ENCODE measurements at places on chromosomes 12 and 14. TPM values are rescaled to one million over a fixed set of nuclear protein-coding genes. Genes with fewer than 3 reads are reported as not detected.

DNA sequence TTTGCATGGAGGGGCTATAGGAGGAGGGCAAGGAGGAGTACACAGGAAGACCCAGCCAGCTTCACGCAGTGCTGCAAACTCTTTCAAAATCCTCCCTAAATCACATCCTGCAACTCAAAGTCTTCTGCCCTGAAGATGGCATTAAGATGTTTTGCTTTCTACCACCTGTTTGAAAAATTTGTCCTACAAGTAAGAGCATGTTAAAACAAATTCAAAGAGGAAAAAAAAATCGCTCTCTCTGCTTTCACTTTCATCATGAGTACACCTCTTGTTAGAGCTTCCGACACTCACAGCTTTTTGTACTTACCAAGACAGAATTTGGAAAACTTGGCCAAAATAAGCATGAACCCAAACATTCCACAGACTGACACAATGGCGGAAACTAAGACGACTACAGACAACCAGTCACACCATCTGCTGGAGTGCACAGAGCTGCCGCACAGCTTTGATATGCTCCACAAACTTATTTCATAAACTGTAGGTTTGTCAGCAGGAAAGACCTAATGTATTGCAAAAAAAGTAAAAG is 21.3 kb downstream of the GCH1 start:
- no peak overlapping the region for H3K27ac ChIP-seq
- no peaks in the 10 kb centered on the region for H3K36me3 ChIP-seq
- H3K27me3 ChIP-seq = no peaks in the 10 kb centered on the region
- DNase-seq = no peak
- peak overlapping the region; percentile 22 for H3K4me3 ChIP-seq
- peaks cover 2% of the 10 kb centered on the region for H3K4me1 ChIP-seq

GRCh38 chr14:61663312-61663979 is 31.9 kb upstream of the HIF1A start:
- no peaks in the 10 kb centered on the region for H3K27me3 ChIP-seq
- no peak overlapping the region for H3K27ac ChIP-seq
- no peaks in the 10 kb centered on the region for H3K36me3 ChIP-seq
- DNase-seq = no peak

DNA sequence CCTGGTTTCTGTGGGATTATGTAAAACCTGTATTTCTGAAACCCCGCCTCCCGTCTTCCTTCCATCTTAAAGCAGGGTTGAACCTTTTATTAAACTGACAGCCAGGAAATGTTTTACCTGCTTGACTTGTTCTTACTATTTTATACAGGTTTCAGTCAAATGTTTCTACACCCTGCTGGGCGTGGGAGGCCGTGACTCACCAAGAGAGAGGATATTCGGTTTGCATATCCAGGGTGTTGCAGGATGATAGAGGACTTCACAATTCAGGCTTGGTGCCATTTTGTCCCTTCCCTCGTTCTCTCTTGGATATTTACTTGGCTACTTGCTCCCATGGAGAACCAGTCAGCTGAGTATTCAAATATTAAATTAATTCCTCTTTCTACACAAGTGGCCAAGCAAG is 69.7 kb downstream of the ARF6 start:
- DNase-seq = no peak
- no peaks in the 10 kb centered on the region for H3K4me1 ChIP-seq
- no peaks in the 10 kb centered on the region for H3K36me3 ChIP-seq
- no peak overlapping the region for H3K27ac ChIP-seq
- H3K4me3 ChIP-seq = no peak overlapping the region

- H3K27me3 ChIP-seq = no peaks in the 10 kb centered on the region
- peak; percentile 70 for DNase-seq
- H3K4me1 ChIP-seq = peaks cover 6% of the 10 kb centered on the region
- H3K36me3 ChIP-seq = no peaks in the 10 kb centered on the region
- H3K4me3 ChIP-seq = no peak overlapping the region
Measured at GRCh38 chr12:105748806-105749600, 389.8 kb downstream of the NUAK1 start.

GRCh38 chr12:27101290-27101689 is 18.9 kb upstream of the C12orf71 start:
- H3K36me3 ChIP-seq = no peaks in the 10 kb centered on the region
- no peak overlapping the region for H3K27ac ChIP-seq
- no peak for DNase-seq
- H3K27me3 ChIP-seq = no peaks in the 10 kb centered on the region
- peaks cover 4% of the 10 kb centered on the region for H3K4me1 ChIP-seq

ARHGDIB gene
- total RNA-seq = 73.2 TPM

PLEKHH1 gene
- total RNA-seq = 3.9 TPM

ARF6 gene
- total RNA-seq = 34.9 TPM

CLEC14A gene
- total RNA-seq = 10.2 TPM

- peak; percentile 5 for DNase-seq
- no peak overlapping the region for H3K4me3 ChIP-seq
- H3K27me3 ChIP-seq = no peaks in the 10 kb centered on the region
- no peaks in the 10 kb centered on the region for H3K36me3 ChIP-seq
Measured at GRCh38 chr12:131087302-131087818, 133.7 kb downstream of the ADGRD1 start.

SLC25A21 gene
- total RNA-seq = 1.0 TPM

DNA sequence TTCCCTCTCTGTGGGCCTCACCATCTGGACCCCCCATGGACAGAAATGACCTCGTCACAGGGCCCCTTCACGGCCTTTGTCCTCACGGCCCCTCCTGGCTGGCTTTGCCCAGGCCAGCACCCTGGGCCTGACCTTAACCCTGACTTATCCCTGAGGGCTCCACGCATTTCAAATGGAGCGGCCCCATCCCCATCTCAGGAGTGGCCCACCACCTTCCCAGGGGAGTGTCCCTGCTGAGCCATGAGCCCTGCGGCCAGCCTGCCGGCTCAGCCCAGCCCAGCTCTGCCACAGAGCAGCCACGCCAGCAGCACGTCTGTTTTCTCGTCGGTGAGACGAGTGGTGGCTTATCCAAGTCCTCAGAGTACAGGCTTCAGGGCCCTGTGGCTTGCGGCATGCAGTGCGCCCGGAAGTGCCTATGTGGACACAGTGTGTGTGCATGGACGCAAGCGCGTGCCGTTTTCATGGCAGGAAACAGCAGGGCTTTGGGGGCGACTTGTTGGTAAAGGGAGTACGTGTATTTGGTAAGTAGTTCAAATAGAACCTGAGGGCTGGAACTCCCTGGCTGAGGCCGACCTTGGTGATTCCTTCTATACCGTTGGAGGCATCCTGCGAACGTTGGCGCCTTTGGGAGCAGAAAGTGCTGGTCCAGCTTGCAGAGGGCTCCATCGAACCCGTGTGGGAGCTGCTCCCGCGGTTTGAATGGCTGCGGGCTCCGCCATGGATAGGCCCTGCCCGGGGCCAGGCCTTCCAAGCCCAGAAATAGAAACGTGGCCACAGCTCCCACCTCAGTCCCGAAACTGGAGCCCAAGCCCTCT is 52.1 kb downstream of the LRCOL1 start:
- no peak overlapping the region for H3K27ac ChIP-seq
- no peak for DNase-seq
- H3K4me1 ChIP-seq = peaks cover 12% of the 10 kb centered on the region
- no peaks in the 10 kb centered on the region for H3K27me3 ChIP-seq

GRCh38 chr14:89264196-89264800 is 152.7 kb downstream of the FOXN3 start:
- H3K4me1 ChIP-seq = peaks cover 24% of the 10 kb centered on the region
- H3K27ac ChIP-seq = no peak overlapping the region
- no peak for DNase-seq

GNG2 gene
- total RNA-seq = 10.5 TPM

GRCh38 chr12:6647083-6647604 is at the start of gene ACRBP:
ACRBP (minus strand) TSS chr12:6647432; CDS start chr12:6647366, 66 bp downstream.
- H3K27ac ChIP-seq = no peak within 1 kb of the TSS
- H3K36me3 ChIP-seq = no peaks in the 10 kb centered on the region
- peak within 1 kb of the TSS; percentile 42 for H3K4me3 ChIP-seq
- H3K4me1 ChIP-seq = no peaks in the 10 kb centered on the region
- peak; percentile 82 for DNase-seq

NR1H4 gene
- total RNA-seq = 22.4 TPM

PLEKHD1 gene
- total RNA-seq = 0.07 TPM

- DNase-seq = no peak
- peaks cover 6% of the 10 kb centered on the region for H3K4me1 ChIP-seq
- no peak overlapping the region for H3K4me3 ChIP-seq
- no peak overlapping the region for H3K27ac ChIP-seq
Measured at GRCh38 chr12:110037315-110037714, 11.0 kb downstream of the C12orf76 start.

DNA sequence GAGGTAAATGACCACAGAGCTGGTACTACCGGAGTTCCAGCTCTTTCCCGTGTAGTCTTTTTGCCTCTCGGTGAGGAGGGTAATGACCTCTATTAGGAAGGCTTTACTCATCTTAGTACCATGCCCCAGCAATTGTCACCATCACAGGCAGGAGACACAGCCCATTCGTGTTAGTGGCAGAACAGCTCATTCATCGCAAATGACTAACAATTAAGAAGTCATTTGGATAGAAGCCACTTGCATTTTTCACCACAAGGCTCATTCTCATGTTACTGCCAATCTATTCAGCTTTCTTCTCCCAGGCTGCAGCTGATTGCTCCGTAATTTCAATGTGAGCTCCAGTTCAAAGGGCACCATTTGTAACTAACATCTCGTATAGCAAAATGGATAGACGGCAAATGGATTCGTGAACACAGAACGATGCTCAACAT is 718.8 kb upstream of the TMEM132C start:
- H3K27ac ChIP-seq = no peak overlapping the region
- no peaks in the 10 kb centered on the region for H3K36me3 ChIP-seq
- H3K27me3 ChIP-seq = no peaks in the 10 kb centered on the region
- no peak overlapping the region for H3K4me3 ChIP-seq

ENDOU gene
- 1.1 TPM for total RNA-seq

DNA sequence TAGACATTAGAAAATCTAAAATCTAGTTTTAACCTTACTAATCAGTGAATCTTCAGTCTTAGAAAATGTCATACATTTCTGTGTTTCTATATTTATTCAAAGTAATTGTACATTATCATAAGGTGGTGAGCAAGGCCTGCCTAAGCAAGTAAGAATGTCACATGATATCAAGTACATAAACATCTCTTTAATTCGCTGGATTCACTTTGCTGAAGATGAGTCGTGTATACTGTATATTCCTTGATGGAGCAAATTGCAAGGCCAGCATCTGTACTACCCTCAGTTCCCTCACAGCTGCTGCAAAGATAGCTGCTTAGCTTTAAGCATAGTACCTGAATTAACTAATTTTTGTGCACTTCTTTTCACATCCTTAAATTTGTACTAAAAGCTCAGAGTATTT is 8.5 kb upstream of the AK7 start:
- H3K27ac ChIP-seq = no peak overlapping the region
- no peak overlapping the region for H3K4me3 ChIP-seq
- no peaks in the 10 kb centered on the region for H3K4me1 ChIP-seq
- no peaks in the 10 kb centered on the region for H3K36me3 ChIP-seq
- H3K27me3 ChIP-seq = no peaks in the 10 kb centered on the region
- DNase-seq = no peak

BORCS5 gene
- total RNA-seq = 20.4 TPM

DNA sequence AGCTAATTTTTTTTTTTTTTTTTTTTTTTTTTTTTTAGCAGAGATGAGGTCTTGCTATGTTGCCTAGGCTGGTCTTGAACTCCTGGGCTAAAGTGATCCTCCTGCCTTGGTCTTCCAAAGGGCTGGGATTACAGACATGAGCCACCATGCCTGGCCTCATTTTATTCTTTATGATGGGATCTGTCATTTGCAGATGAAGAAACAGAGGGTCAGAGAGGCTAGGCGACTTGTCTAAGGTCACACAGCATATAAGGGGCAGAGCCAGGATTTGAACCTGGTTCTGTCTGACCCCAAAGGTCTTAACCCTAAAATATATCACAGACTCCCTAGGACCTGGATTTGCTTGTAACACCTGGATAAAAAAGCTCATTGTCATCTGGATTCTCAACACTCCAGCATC is 282.6 kb downstream of the KSR2 start:
- no peak for DNase-seq
- no peak overlapping the region for H3K4me3 ChIP-seq
- no peaks in the 10 kb centered on the region for H3K27me3 ChIP-seq
- H3K27ac ChIP-seq = no peak overlapping the region

FBXO33 gene
- 7.8 TPM for total RNA-seq

- H3K27ac ChIP-seq = no peak overlapping the region
- H3K36me3 ChIP-seq = no peaks in the 10 kb centered on the region
- H3K4me1 ChIP-seq = no peaks in the 10 kb centered on the region
- no peak overlapping the region for H3K4me3 ChIP-seq
- no peaks in the 10 kb centered on the region for H3K27me3 ChIP-seq
- no peak for DNase-seq
Measured at GRCh38 chr14:72755766-72756165, 138.1 kb downstream of the DPF3 start.

- H3K36me3 ChIP-seq = no peaks in the 10 kb centered on the region
- H3K27me3 ChIP-seq = no peaks in the 10 kb centered on the region
- no peak overlapping the region for H3K27ac ChIP-seq
- no peaks in the 10 kb centered on the region for H3K4me1 ChIP-seq
- no peak for DNase-seq
Measured at GRCh38 chr14:30573226-30573814, 14.4 kb downstream of the G2E3 start.

Measured in ovary (tissue), 10 donors.